Activated CD4-positive, alpha-beta T cell treated with anti-CD3 and anti-CD28 coated beads, Interleukin-2, amount 10 ng/mL, durations not matched to agents 7 days and 5 days (primary cell): ENCODE measurements at places on chromosomes 6 and 20. TPM values are rescaled to one million over a fixed set of nuclear protein-coding genes. Genes with fewer than 3 reads are reported as not detected.

GRCh38 chr6:38632490-38632889 lies 7.2 kb downstream of the BTBD9 start:
- peaks cover 23% of the 10 kb centered on the region for H3K4me1 ChIP-seq
- H3K27ac ChIP-seq: no peak overlapping the region
- H3K4me3 ChIP-seq: no peak overlapping the region
- H3K36me3 ChIP-seq: no peaks in the 10 kb centered on the region
- H3K27me3 ChIP-seq: no peaks in the 10 kb centered on the region
- DNase-seq: no peak

RAE1 gene
- 37.5 TPM for total RNA-seq

DNA sequence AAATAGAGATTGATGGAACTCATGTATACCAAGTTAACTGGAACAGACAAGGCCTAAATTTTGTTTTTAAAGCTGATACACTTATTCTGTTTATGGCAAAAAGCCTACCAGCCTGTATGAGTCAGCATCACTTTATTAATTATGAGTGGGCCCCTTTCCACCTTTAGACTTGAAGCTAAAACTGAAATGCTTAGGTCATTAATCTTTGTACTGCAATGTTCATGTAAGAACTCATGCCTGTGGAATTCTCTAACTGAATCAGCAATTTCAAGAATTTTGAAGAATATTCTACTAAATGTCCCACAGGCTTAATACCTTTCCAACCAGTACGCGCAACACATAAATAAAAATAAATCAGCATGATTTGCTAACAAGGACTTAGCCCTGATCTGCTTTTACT lies 140.2 kb upstream of the PHACTR1 start:
- no peaks in the 10 kb centered on the region for H3K36me3 ChIP-seq
- H3K4me1 ChIP-seq: no peaks in the 10 kb centered on the region
- peaks cover 2% of the 10 kb centered on the region for H3K27me3 ChIP-seq

DNA sequence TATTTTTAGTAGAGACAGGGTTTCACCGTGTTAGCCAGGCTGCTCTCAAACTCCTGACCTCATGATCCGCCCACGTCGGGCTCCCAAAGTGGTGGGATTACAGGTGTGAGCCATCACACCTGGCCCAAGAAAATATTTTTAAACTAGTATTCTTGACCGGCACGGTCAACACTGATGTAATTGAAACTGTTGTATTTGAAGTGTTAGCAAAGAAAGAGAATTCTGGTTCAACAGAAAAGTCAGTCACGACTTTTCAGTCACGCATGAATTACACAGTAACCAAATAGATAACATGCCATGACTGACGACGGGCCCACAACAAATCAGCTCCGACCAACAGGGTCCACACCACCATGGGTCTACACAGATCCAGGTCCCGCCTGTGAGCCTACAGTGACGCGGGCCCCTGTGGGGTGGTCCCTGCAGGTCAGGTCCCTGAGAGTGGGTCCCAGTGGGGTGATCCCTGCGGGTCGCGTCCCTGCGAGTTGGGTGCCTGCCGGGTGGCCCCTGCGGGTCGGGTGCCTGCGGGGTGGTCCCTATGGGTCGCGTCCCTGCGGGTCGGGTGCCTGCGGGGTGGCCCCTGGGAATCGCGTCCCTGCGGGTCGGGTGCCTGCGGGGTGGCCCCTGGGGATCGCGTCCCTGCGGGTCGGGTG lies 1.0 kb downstream of the GMEB2 start:
- H3K4me3 ChIP-seq: peak overlapping the region; percentile 77
- H3K36me3 ChIP-seq: peaks cover 37% of the 10 kb centered on the region
- peak; percentile 39 for DNase-seq
- H3K4me1 ChIP-seq: peaks cover 44% of the 10 kb centered on the region

DNA sequence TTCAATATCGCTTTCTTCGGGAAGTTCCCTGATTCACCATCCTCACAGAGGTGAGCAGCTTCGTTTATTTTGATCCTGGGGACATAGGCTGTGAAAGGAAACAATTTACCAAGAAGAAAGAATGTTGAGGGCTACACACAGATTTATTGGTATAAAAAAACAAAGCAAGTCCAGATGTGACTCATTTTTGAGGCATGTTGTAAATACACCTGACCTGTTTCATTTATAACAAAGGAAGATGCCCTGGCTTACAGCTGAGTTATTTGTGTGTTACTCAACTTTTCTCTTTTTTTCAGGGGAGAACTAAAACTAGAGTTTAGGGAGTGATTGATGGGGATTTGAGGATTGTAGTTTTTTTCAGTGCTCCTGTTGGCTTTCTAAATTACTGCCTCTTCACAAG lies 489.5 kb downstream of the CBLN4 start:
- no peak overlapping the region for H3K27ac ChIP-seq
- H3K4me1 ChIP-seq: no peaks in the 10 kb centered on the region
- DNase-seq: no peak
- H3K36me3 ChIP-seq: no peaks in the 10 kb centered on the region

DNA sequence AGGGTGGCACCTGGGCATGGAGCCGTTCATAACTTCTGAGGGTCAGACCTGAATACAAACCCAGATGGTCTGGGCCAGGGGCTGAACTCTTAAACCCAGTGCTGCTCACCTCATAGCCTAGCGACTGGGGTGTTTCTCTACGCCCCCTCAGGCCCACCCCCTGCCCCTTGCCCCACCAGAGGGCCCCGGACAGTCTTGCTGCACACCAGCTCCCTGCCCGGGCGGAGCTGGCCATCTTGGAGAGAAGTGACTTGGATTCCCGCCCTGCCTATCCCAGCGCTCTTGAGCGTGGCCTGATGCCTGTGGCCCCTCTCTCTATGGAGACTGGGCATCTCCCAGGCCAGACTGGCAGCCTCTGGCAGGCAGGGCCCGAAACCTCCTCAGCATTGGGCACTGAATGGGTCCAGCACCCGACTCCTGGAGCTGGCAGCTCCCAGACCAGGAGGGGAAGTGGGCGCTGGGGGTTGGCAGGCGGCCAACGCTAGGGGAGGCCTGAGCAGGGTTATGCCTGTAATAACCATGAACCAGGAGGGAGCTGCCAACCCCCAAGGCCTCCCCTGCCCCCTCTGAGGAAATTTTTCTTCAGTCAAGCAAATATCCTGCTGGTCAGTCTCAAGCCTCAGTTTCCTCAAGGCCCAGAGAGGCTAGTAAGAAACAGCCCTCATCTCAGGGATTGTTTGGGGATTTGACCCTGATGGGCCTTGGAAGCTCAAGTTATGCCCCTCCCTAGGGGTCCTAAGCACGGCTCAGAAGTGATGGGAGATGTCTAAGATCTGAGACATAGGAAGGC lies 169.5 kb downstream of the VEGFA start:
- DNase-seq: no peak
- H3K4me3 ChIP-seq: no peak overlapping the region
- no peaks in the 10 kb centered on the region for H3K36me3 ChIP-seq

DNA sequence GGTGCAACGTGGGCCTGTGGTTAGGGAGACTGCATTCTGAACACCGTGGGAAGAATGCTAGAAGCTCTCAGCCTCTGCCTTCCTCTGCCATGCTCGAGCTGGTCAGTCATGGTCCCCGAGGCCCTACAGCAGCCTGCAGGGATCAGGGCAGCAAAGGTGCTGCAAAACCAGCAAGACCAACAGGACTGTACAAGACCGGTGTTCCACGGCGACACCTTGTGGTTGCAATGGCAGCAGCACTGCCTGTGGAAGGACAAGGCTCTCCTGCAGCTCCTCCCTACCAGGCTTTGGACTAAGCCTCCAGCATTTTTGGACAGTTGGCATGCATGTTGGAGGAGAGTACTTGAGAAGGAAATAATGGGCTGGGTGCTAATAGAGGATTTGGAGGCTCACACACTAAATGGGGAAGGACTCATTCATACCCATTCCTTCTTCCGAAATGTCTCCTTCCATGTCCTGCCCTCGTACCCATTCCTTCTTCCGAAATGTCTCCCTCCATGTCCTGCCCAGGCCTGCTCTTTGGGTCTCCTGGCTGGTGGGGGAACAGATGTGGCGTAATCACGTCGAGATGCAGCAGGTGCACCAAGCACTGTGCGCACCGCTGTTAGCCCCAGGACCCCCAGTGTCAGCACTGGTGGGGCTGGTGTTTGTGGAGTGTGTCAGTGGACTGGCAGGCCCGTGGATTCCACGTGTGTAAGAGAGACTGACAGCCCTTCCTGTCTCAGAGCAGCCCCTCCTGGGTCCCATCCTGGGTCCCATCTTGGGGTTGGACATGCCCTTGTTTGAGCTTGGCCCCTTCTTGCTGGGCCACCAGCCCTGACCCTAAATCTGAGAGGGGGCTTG lies 18.6 kb upstream of the MYT1 start:
- no peaks in the 10 kb centered on the region for H3K4me1 ChIP-seq
- no peak for DNase-seq
- H3K27ac ChIP-seq: no peak overlapping the region
- no peaks in the 10 kb centered on the region for H3K27me3 ChIP-seq

DNA sequence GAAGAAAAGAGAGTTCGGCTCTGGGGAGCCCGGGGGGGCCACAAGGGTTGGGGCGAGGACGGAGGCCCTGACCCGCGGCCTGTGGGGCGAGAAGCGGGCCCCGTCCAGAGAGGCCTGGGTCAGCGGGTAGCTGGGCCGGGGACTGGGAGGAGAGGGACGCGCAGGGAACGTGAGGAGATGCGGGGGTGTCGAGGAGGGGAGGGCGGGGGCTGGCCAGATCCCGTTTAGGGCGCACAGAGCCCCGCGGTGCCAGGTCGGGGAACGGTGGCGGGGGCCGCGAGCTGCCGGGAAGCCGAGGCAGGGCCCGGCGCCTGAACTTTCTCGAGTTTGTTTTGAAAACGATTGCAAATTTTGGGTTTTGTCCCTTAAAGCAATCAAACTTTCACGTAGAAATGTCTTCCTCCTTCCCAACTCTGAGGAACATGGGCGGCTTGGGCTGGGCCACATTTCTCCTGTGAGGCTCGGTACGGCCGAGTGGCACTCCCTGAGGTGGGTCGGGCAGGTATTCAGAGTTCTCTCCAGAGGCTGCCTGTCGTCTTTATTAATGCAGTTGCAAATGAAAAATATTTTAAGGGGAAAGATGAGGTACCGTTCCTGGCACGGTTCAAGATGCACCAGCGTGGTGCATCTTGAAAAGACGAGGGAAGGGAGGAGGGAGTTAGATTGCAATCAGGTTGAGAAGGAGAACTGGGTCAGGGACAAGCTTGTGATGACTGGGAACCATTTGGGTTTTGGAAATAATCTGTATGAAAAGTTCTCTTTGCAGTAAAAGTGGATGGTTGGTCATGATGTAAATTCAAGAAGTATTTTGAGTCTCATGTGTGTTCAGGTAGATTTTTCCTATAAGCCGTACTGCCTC lies 972 bp downstream of the RNF8 start:
- H3K27ac ChIP-seq: peak overlapping the region; percentile 91
- peak; percentile 20 for DNase-seq
- peaks cover 33% of the 10 kb centered on the region for H3K4me1 ChIP-seq
- no peaks in the 10 kb centered on the region for H3K27me3 ChIP-seq

GRCh38 chr20:9160757-9161156 lies 91.9 kb downstream of the PLCB4 start:
- H3K4me1 ChIP-seq: peaks cover 3% of the 10 kb centered on the region
- H3K4me3 ChIP-seq: no peak overlapping the region
- peaks cover 5% of the 10 kb centered on the region for H3K27me3 ChIP-seq
- no peaks in the 10 kb centered on the region for H3K36me3 ChIP-seq

DBNDD2 gene
- 10.5 TPM for total RNA-seq

DNA sequence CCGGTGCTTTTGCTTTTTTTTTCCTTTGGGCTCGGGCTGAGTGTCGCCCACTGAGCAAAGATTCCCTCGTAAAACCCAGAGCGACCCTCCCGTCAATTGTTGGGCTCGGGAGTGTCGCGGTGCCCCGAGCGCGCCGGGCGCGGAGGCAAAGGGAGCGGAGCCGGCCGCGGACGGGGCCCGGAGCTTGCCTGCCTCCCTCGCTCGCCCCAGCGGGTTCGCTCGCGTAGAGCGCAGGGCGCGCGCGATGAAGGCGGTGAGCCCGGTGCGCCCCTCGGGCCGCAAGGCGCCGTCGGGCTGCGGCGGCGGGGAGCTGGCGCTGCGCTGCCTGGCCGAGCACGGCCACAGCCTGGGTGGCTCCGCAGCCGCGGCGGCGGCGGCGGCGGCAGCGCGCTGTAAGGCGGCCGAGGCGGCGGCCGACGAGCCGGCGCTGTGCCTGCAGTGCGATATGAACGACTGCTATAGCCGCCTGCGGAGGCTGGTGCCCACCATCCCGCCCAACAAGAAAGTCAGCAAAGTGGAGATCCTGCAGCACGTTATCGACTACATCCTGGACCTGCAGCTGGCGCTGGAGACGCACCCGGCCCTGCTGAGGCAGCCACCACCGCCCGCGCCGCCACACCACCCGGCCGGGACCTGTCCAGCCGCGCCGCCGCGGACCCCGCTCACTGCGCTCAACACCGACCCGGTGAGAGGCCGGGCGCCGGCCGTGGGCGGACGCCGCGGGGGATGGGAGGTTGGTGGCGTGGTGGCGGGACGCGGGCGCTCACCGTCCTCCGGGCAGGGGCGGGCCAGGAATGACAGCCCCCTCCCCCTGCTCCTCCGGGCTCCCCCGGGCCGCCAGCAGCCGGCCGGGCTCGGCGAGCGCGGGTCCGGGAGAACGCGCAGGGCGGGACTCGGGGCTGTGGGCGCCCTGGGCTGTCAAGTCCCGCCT lies 606 bp downstream of the ID4 start:
- peaks cover 2% of the 10 kb centered on the region for H3K36me3 ChIP-seq
- peaks cover 59% of the 10 kb centered on the region for H3K27me3 ChIP-seq
- DNase-seq: no peak

EFCAB8 gene
- 1.2 TPM for total RNA-seq

- no peak for DNase-seq
- peaks cover 19% of the 10 kb centered on the region for H3K4me1 ChIP-seq
- no peak overlapping the region for H3K27ac ChIP-seq
- H3K4me3 ChIP-seq: no peak overlapping the region
Measured at GRCh38 chr20:20364593-20365479, 3.1 kb upstream of the INSM1 start.

CFAP61 gene
- not detected for total RNA-seq

SPATS1 gene
- total RNA-seq: not detected

DNA sequence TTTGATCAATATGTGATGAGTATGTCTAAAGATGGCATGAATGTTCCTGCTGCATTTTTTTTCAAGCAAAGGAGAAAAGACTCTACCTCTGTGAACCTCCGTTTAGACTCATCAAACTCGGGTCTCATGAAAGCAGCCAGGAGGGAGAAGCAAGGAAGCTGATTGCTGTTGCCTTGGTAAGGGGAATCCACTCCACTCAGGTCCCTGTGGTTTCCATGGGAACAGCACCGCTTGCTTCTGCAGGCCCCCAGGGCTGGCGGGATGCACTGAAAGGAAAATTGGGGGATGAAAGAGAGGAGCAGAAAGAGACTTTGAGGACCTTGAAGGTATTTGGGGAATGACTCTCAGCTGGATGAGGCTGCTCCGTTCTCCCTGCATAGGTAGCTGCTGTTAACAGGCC lies 249.6 kb upstream of the RIN2 start:
- no peak overlapping the region for H3K27ac ChIP-seq
- DNase-seq: no peak
- H3K4me1 ChIP-seq: no peaks in the 10 kb centered on the region
- H3K4me3 ChIP-seq: no peak overlapping the region

- H3K27me3 ChIP-seq: peaks cover 36% of the 10 kb centered on the region
- H3K27ac ChIP-seq: no peak overlapping the region
- no peaks in the 10 kb centered on the region for H3K4me1 ChIP-seq
- no peak overlapping the region for H3K4me3 ChIP-seq
- H3K36me3 ChIP-seq: no peaks in the 10 kb centered on the region
- no peak for DNase-seq
Measured at GRCh38 chr6:16872543-16873235, 111.4 kb upstream of the ATXN1 start.

GRCh38 chr20:59903621-59904020 lies 29.8 kb downstream of the SYCP2 start:
- H3K4me3 ChIP-seq: no peak overlapping the region
- no peaks in the 10 kb centered on the region for H3K36me3 ChIP-seq
- no peak overlapping the region for H3K27ac ChIP-seq
- H3K4me1 ChIP-seq: no peaks in the 10 kb centered on the region

GRCh38 chr6:153145591-153145990 lies 14.5 kb upstream of the RGS17 start:
- H3K27ac ChIP-seq: no peak overlapping the region
- no peak overlapping the region for H3K4me3 ChIP-seq
- H3K27me3 ChIP-seq: no peaks in the 10 kb centered on the region
- no peaks in the 10 kb centered on the region for H3K36me3 ChIP-seq
